ENCODE measurements at places on chromosomes 4 and X.

DNA sequence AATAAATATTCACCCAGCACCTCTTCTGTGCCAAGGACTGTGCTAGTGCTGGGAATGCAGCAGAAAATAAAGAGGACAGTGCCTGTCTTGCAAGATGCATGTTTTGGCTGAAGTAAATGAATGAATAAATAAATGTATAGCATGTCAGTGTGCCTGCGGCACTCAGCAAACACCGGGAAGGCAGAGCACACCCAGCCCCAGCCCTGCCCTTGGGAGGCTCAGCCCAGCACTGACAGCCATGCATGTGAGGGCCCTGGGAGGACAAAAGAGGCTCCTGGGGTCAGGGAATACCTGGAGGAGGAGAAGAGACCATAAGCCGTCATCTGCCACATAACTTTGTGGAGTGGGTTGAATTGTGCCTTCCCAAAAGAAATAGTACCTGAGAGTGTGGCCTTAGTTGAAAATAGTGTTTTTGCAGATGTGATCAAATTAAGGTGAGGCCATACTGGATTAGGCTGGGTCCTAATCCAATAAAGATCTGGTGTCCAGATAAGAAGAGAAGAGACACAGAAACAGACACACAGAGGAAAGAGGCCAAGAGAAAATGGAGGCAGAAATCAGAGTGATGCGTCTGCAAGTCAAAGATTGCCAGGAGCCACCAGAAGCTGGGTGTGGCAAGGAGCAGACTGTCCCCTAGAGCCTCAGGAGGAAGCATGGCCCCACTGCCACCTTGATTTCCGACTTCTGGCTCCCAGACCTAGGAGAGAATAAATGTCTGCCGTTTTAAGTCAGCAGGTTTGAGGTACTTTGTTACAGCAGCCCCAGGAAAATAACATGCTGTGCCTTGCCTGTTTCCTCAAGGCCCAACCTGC lies 16.3 kb downstream of the C4orf50 start:
- no peak for DNase-seq

DNA sequence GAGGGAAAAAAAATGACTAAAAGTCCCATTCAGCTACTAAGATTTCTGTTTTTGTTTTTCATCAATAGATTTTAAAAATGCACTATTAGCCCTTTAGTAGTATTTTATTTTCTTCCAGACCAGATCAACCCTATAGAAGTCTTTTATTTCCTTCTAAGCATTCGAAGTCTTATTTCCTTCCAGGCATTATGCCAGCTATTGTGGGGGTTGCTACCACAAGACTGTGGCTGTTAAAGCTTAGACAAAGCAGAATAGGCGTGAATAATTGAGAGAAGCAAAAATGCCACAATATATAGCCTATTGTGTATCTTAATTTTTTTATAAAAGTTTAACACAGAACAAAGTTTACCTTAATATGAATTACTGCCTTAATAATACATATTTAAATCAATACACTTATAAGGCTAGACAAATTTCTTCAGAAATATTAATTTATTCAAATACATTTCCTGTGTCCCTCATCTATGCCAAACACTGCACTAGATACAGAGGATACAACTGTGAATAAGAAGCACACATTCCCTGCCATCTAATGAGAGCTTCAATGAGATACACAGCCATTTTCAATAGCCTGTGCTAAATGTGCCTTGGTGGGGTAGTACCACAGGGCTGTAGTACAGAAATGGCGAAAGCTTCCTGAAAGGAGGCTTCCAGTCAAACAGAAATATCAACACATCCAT lies 33.1 kb downstream of the SLC10A7 start:
- DNase-seq, result no peak

DNA sequence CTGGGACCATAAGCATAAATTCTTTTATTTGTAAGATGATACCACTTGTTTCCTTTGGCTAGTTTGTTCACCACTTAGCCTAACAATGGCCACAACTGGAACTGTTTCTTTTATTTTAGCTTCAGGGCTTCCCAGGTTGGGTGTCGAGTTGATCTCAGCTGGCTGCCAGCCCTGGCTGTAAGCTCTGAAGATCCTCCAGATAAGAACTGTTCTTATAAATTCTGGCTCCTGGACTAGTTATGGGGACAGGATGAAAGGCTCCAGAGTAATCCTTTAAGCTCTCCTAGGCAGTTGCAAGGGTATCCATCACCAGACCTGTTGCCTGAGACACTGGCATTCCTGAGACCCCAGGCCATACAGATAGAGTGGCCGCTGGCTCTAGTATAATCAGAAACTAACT lies 129.4 kb upstream of the ACSL4 start:
- no peak for DNase-seq

- DNase-seq, result no peak
These were observed 287.4 kb downstream of the TECRL start for GRCh38 chr4:64121803-64122202.

DNA sequence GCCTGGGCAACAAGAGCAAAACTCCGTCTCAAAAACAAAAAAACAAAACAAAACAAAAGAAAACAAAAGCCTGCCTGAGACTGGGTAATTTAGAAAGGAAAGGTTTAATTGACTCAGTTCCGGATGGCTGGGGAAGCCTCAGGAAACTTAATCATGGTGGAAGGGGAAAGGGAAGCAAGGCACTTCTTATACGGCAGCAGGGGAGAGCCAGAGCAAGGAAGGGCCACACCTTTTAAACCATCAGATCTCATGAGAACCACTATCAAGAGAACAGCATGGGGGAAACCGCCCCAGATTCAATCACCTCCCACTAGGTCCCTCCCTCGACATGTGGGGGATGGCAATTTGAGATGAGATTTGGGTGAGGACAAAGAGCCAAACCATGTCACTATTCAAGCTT lies 122.2 kb downstream of the UBE2K start:
- DNase-seq, result no peak

DNA sequence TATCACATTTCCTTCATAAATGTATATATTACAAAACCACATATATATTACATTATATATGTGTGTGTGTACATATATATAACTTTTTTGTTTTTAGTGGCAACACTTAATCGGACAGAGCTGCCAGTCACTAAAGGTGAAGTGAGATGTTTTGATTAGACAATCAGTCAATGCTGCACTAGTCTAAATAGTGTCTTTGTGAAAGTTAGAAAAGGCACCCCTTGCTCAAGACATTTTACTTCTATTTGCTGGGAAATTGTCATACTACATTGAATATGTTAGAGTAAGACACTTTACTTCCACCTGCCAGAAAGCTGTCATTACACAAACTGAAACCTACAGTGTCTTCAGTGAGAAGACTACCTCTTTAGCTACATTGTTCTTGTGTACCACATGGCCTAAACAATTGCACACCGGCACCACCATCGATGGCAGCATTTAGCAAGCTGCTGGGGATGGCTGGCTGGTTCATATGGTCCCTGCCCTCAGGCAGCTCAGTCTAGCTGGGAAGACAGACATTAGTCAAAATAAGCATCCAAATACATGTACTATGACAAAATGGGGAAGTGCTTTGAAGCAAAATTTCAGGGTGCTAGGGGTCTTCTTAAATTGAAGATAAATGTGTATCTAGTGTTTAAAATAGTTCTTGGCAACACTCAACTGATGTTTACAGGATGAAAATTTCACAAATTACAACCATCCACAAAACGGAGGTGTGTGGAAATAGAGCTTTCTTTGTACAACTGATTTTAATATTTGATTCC lies 148.1 kb upstream of the GATB start:
- DNase-seq, result no peak

GRCh38 chr4:159052315-159052714 lies 50.6 kb upstream of the RAPGEF2 start:
- no peak for DNase-seq

GRCh38 chrX:119410027-119410819 lies 11.1 kb downstream of the SLC25A43 start:
- peak; percentile 81 for DNase-seq

DNA sequence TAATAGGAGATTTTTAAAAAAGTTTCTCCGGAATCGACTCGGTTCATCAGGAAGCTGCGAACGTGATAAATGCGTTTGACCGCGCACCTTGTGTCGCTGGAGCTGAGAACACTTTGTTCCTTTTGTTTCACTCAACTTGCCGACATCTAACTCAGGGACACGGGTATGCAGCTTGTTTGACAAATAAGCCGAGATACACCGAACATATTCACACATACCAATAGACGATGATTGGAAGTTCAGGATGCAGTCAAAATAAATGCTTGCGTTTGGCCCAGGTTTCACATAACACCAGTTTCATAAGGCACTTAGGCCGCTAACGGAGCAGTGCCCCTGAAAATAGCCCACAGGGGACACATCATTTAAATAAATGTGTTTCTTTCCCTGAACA lies 932 bp upstream of the SHISA3 start:
- DNase-seq, result no peak

- peak; percentile 60 for DNase-seq
These were observed 25.9 kb upstream of the FGFR3 start for GRCh38 chr4:1767061-1767769.

DNA sequence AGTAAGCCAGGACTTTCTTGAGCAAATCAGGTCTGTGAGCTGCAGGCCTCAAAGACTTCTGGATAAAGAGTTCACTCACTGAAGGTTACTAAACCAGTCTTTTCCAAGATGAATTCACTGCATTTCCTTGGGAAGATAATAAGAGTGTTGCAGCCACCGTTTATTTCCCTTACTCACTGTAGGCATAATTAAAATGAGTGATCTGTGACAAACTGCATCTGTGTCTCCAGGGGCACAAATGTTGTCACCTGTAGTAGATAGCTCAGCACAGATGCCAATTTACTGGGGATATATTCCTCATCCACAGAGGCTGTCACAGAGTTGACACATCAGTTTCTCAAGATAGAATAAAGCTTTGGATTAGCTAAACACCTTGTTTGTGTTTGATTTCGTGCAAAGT lies 580.2 kb downstream of the SPRY1 start:
- DNase-seq, result no peak

GRCh38 chr4:151152028-151152427 lies 52.6 kb downstream of the RPS3A start:
- DNase-seq, result no peak

- DNase-seq, result no peak
These were observed 196.4 kb downstream of the STIM2 start for GRCh38 chr4:27057053-27057452.

- no peak for DNase-seq
These were observed 752 bp downstream of the ERAS start for GRCh38 chrX:48826876-48827653.

DNA sequence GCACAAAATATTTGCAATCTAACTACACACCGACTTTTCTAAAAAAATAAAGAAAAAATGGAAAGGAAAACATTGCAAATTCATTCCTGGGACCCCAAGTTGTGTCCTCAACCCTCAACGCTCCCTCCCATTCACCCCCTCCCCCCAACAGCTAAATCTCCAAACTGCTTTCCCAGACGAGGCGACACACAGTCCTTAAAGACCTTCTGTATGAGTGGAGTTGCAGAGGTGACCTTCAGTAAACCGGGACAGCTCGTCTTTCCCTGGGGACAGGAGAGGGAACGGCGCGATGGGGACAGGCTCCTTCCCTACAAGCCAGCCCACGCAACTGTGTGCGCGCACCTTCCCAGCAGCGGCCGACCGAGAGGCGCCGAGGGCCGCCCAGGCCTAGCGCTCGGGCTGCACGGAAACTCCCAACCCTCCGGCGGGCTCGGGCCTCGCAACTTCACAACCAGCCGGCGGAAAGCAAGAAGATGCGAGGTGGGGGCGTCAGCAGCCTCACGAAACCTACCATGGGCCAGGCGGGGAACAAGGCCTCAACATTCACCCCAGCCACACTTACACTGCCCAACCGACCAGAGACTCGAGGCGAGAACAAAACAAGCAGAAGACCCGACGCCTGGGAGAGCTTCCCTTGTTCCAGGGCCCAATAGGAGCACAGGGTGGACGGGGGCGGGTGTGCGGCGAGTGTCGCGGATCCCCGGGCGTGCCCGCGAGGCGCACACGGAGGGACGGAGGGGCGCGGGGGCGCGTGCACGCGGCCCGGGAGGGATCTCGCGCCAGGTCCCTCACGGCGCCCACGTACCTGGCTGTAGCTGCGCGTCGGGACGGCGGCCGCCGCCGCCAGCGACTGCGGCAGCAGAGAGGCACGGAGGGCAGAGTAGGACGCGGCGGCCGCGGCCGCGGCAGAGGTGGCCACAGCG lies 763 bp downstream of the GRSF1 start:
- peak; percentile 89 for DNase-seq

DNA sequence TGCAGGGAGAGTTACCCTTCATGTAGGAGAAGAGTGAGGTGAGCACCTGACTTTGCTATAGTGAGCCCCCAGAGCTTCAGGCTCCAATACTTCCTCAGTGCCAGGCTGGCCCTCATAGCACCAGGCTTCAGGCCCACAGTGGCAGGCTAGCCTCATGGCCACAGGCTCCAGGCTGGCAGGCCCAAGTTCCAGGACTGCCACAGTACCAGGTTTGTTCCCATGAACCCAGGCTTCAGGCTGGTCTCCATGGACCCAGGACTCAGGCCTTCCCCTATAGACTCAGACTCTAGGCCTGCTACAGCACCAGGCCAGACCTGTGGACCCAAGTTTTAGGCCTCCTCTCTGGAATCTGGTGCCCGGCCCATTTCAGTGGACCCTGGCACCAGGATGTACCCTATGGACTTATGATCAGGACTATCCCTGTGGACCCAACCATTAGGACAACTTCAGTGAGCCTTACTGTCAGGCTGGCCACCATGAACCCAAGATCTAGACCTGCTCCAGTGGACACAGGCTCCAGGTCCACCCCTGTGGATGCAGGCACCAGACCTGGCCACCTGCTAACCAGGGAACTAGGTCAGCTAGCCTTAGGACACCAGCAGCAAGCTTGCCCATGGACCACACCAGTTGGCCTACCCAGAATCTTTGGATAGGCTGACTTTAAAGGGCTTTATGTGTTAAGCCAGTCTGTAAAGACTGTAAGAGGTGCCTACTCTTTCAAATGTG lies 658.2 kb downstream of the KLHL13 start:
- DNase-seq, result no peak

GRCh38 chrX:50668860-50669259 lies 145.1 kb downstream of the SHROOM4 start:
- no peak for DNase-seq

- DNase-seq, result peak; percentile 66
These were observed 1.6 kb upstream of the RBM46 start for GRCh38 chr4:154779362-154779947.

- no peak for DNase-seq
These were observed 17.7 kb upstream of the ELOVL6 start for GRCh38 chr4:110216129-110216528.
